ENCODE measurements at places on chromosomes 13 and 19.
A peak's percentile ranks its signal among the peaks of the same experiment; 100 is the strongest.

- DNase-seq = no peak
Measured at GRCh38 chr13:90447734-90448101, 899.8 kb upstream of the MIR17HG start.

GRCh38 chr19:44948763-44949374, 3.0 kb downstream of the APOC2 start:
- no peak for DNase-seq

GRCh38 chr13:102968572-102969228, 97.5 kb downstream of the SLC10A2 start:
- DNase-seq = no peak

DNA sequence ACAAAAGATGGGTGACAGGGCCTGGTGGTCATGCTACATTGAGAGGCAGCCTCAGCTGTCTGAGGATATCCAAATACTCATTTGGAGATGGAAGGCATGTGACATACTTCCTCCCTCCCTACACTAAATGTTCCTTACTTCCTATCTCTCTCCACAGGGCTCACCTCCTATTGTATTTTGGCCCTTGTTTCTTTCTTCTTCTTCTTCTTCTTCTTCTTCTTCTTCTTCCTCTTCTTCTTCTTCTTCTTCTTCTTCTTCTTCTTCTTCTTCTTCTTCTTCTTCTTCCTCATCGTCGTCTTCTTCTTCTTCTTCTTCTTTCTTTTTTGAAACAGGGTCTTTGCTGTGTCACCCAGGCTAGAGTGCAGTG, 71.8 kb upstream of the POMP start:
- no peak for DNase-seq

- DNase-seq = no peak
Measured at GRCh38 chr13:32902874-32903273, 113.3 kb upstream of the KL start.

- DNase-seq = no peak
Measured at GRCh38 chr19:15437355-15438123, 12.2 kb downstream of the WIZ start.

- no peak for DNase-seq
Measured at GRCh38 chr13:101383595-101383994, 32.7 kb downstream of the NALCN start.

DNA sequence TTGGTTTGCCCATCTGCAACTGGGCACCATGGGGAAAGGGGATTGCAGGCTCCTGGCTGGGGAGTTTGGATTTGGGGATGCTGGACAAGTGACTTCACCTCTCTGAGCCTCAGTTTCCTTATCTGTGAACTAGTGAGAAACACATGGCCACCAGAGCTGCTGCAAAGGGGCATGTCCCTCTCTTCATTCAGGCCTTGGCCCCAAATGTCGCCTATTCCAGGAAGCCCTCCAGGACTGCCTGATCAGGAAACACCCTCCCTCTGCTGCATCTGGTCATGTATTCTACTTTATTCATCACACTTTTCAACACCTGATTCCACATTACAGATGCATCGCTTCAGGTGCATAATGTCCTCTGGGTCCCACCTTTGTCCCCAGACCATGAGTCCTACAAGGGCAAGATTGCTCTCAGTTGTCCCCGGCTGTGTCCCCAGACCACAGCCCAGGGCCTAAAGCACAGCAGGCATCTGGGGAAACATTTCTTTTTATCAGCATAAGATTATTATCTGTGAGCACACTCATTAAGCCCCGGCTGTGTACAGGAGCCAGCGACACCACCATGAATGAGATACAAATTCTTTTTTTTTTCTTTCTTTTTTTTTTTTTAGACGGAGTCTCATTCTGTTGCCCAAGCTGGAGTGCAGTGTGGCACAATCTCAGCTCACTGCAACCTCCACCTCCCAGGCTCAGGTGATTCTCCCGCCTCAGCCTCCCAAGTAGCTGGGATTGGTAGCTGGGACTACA, 37.5 kb downstream of the ARRDC2 start:
- no peak for DNase-seq

DNA sequence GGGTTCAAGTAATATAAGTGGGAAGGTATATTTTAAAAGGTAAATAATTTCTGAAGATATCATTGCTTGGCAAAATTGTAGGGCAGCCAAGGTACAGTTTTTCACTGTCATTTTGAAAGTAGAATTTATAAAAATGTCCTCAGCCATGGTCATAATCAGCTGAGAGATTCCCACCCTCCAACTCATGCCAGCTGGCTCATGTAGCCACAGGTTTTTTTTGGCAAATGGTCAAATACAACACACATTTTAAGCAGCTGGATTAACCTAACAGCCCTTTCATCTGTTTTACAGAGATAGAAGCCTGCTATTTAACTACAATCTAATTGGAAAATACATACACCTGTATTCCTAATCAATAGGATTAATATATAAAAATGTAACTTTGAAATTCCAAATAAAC, 619.2 kb upstream of the SGCG start:
- no peak for DNase-seq

GRCh38 chr19:13691569-13692435, 72.5 kb upstream of the MRI1 start:
- DNase-seq = no peak

- DNase-seq = no peak
Measured at GRCh38 chr13:30341815-30342570, 34.6 kb upstream of the KATNAL1 start.

DNA sequence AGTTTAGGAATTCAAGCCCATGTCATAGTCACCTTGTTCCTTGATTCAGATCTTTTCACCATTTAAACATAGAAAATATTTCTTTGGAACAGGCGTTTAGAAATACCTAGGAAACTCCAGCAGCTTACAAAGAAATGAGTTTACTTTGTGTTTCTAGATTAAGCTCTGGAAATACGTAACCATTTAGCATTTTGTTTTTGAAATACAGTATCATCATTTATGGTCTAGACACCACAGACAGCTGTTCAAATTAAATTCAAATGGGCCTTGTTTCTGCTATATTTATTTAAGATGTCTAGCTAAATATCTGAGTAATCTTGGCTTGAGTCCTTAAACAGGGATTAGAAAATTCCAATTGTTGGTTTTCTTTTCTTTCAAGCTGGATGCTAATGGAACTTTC, 228.5 kb downstream of the NDFIP2 start:
- no peak for DNase-seq

DNA sequence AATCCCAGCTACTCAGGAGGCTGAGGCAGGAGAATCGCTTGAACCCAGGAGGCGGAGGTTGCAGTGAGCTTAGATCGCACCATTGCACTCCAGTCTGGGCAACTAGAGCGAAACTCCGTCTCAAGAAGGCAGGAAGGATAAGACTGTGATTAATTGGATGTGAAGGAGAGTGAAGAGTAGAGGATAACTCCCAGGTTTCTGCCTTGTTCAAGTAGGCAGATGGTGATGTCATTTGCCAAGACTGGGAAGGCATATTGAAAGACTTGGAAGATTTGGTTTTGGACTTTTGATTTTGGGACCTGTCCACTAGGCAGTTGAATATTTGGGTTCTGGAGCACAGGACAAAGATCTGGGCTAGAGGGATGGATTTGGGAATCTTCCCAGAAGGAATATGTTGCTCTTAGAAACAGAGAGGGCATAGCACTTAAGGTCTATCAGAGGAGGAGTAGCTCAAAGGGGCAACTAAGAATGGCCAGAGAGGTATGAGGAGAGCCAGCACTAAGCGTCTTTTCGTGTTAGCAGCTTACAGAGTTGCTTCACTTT, 20.0 kb downstream of the GARRE1 start:
- no peak for DNase-seq

DNA sequence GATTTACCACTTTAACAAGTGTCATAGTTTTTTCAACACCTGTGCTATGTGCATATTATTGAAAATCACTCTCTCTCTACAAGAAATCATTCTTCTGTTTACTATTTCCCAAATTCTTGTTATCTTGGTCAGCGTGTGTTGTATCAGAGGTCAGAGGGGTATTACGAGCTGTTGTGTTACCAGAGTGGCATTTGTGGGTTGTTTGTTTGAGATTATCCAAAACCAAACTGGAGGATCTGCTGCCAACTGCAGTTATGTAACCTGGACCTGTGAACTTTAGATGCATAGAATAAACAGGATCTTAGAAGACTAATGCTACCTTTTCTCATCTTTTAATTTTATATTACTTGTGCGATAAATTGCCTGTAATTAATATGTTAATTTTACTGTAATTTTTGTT, 1751.4 kb upstream of the SPRY2 start:
- no peak for DNase-seq

DNA sequence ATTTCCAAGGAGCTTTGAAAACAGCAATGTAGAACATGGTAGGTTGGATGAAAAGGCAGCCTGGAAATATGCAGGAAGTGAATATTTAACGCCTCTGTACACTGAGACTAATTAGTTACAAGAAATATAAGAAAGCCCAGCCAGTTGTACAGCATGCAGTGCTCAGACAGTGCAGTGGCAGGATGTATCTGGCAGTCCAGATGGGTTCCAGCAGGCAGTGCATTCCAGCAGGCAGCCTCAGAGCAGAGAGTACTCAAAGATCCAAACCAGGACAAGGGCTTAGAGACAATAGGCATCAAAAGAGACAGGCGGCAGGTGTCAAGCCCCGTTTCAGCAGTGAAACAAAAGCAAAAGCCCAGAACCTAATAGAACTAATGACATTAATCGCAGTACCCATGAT, 2776.3 kb downstream of the PCDH9 start:
- DNase-seq = no peak

DNA sequence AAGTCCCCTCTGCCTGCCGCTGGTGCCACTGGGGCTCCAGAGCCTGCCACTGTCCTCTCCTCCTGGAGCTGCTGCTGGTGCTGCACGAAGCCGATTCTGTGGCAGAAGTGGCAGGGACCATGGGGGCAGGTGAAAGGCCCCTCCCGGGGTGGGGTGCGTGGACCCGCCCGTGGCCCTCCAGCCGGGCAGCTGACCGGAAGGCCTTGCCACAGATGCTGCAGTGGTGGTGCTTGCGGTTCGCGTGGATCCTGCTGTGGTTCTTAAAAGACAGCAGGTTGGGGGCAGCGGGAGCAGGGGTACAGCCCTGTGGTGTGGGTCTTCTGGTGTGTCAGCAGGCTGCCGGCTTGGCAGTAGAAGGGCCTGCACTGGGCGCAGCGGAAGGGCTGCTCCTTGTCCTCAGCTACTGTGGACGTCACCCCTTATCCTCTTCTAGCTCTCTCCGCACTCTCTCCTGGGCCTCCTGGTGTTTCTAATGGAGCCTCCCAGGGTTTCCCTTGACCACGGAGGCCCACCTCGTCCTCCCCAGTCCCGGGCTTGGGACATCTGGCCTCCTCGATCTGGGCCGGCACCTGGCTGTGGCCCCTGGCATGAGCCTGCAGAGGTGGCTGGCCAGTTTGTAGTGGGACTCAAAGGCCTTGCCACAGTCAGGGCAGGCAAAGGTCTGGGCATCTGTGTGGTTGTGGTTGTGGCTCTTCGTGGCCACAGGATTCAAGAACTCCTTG, 380.4 kb downstream of the OLFM4 start:
- DNase-seq = no peak

GRCh38 chr13:100339411-100339940, 249.1 kb downstream of the GGACT start:
- no peak for DNase-seq

DNA sequence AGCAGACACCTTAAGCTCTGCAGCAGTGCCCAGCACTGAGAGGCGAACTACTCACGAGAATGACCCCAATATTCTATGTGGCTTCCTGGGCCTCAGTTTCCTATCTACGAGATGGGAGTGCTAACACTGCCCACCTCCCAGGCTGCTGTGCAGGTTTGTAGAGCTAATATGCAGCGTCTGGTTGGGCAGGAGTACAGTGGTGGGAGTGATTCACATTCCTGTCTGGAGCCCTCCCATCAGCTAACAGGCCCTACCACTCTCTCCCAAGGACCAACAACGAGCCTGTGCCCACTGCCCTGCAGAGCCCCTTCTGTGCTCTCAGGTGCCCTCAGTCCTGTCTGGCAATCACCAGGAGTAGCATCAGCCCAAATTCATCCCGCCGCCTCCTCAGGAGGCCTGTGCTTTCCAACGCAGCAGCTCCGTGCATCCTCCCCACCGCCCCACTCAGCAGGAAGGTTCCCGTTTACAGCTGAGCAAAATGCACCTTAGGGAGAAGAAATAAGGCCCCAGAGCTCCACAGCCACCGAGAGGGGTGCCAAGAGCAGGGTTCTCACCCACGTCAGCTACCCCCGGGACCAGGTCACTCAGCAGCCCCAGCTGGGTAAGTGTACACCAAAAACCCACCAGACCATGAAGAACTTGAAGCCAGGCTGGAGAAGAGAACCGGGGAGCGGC, 6.6 kb downstream of the AKT2 start:
- no peak for DNase-seq

DNA sequence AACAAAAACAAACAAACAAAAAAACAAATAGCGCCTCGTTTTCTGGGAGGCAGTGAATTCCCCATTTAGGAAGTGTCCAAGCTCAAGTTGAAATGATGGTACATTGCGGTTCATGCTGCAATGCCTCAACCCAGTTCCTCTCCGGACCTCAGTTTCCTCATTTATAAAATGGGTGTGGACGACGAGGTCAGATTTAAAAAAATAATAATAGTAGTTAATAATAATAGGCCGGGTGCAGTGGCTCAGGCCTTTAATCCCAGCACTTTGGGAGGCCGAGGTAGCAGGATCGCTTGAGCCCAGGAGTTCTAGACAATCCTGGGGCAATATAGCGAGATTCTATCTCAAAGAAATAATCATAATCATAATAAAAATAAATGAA, 15.5 kb upstream of the ERCC1 start:
- no peak for DNase-seq

GRCh38 chr19:6753178-6754031, 13.8 kb downstream of the SH2D3A start:
- DNase-seq = peak; percentile 82

GRCh38 chr13:85816413-85816812, 17.2 kb upstream of the SLITRK6 start:
- no peak for DNase-seq

DNA sequence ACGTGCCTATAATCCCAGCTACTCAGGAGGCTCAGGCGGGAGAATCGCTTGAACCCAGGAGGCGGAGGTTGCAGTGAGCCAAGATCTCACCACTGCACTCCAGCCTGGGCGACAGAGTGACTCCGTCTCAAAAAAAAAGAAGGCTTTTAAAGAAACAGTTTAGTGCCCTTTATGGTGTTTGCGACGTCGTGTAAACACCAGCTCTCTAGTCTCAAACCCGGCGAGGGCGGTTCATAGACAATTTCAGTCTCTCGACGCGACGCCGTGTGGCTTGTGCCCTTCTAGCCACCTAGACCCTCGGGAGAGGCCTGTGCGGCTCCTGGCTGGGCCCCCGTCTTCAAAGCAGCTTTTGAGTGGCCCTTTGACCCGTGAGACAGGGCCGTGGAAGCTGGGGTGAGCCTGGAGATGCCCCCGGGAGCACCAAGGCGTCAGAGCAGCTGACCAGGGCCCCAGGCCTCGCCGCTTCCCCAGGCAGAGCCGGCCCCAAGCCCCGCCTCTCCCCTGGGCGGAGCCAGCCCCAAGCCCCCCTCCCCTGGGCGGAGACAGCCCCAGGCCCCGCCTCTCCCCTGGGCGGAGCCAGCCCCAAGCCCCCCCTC, 5.0 kb upstream of the MADCAM1 start:
- no peak for DNase-seq

GRCh38 chr13:25688536-25688935, 316.8 kb downstream of the ATP8A2 start:
- DNase-seq = no peak

DNA sequence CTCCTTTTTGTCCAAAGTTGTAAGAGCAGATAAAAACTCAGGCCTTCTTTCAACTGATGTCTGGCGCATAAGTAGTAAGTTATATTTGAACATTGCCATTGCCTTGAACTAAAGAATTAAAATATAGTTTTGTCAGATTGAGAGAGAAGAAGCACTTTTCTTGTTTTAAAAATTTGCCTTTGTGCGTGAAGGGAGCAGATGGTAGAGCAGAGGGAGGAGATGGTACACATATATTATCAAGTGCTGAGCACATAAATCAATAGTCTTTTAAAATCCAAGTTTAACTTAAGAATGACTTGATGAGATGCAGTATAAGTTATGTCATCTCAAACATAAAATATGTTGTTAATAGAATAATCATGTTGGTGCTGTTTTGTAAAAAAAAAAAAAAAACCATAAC, 504.6 kb upstream of the KLHL1 start:
- DNase-seq = no peak
